ENCODE measurements at places on chromosomes 16 and 17. TPM values are rescaled to one million over a fixed set of nuclear protein-coding genes. Genes with fewer than 3 reads are reported as not detected.

DNA sequence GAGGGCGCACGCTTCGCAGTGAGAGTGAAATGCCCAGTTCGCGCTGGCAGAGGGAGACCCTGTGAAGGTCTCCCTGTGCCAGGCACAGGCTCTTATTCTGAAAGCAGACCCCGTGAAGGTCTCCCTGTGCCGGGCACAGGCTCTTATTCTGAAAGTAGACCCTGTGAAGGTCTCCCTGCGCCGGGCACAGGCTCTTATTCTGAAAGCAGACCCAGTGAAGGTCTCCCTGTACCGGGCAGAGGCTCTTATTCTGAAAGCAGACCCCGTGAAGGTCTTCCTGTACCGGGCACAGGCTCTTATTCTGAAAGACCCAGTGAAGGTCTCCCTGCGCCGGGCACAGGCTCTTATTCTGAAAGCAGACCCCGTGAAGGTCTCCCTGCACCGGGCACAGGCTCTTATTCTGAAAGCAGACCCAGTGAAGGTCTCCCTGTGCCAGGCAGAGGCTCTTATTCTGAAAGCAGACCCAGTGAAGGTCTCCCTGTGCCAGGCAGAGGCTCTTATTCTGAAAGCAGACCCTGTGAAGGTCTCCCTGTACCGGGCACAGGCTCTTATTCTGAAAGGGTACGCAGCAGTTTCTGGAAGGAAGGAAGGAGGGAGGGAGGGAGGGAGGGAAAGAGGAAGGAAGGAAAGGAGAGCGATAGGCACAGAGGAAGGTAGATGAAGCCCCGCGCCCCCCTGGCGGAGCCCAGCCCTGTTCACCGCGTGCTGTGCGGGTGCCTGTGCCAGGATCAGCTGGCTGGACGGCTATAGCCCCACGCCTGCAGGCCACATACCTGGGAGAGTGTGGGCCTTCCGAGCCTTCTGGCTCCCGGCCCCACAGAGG, 55.3 kb downstream of the WDR45B start:
- peak; percentile 66 for DNase-seq
- peaks cover 9% of the 10 kb centered on the region for H3K4me1 ChIP-seq

- DNase-seq, result no peak
- no peaks in the 10 kb centered on the region for H3K27me3 ChIP-seq
- H3K36me3 ChIP-seq, result no peaks in the 10 kb centered on the region
- no peak overlapping the region for H3K27ac ChIP-seq
These were observed 5.1 kb upstream of the CALCOCO2 start for GRCh38 chr17:48825446-48826381.

- no peaks in the 10 kb centered on the region for H3K36me3 ChIP-seq
- H3K27me3 ChIP-seq, result no peaks in the 10 kb centered on the region
- no peak overlapping the region for H3K27ac ChIP-seq
- H3K4me1 ChIP-seq, result no peaks in the 10 kb centered on the region
- DNase-seq, result no peak
- no peak overlapping the region for H3K4me3 ChIP-seq
These were observed 1.8 kb upstream of the C1QTNF8 start for GRCh38 chr16:1097800-1098199.

DNA sequence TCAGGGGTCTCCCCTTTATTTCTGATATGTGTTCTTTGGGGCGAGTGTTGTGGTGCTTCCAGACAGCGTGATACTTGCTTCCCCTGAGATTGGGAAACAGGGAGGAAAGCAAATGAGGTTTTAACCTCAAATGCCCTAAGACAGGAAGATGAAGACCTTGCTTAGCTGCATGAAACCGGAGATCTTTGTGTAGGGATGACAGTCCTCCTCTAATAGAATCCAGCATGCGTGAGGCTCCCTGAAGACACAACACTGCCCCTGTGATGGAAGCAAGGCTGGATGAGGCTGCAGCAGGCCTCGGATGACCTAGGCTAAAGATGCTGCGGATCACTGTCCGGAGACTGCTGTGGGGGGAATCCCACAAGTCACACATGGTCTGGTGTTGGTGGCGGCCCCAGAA, 491.0 kb downstream of the CDH13 start:
- H3K36me3 ChIP-seq, result no peaks in the 10 kb centered on the region
- H3K4me3 ChIP-seq, result no peak overlapping the region
- no peaks in the 10 kb centered on the region for H3K4me1 ChIP-seq
- H3K27me3 ChIP-seq, result no peaks in the 10 kb centered on the region
- no peak for DNase-seq
- H3K27ac ChIP-seq, result no peak overlapping the region

GRCh38 chr16:76197900-76198299, 79.3 kb upstream of the CNTNAP4 start:
- H3K27me3 ChIP-seq, result no peaks in the 10 kb centered on the region
- H3K4me1 ChIP-seq, result no peaks in the 10 kb centered on the region
- H3K4me3 ChIP-seq, result no peak overlapping the region
- no peak overlapping the region for H3K27ac ChIP-seq
- H3K36me3 ChIP-seq, result no peaks in the 10 kb centered on the region

- no peak overlapping the region for H3K27ac ChIP-seq
These were observed 8.1 kb downstream of the LDAF1 start for GRCh38 chr16:21166561-21166961.

DNA sequence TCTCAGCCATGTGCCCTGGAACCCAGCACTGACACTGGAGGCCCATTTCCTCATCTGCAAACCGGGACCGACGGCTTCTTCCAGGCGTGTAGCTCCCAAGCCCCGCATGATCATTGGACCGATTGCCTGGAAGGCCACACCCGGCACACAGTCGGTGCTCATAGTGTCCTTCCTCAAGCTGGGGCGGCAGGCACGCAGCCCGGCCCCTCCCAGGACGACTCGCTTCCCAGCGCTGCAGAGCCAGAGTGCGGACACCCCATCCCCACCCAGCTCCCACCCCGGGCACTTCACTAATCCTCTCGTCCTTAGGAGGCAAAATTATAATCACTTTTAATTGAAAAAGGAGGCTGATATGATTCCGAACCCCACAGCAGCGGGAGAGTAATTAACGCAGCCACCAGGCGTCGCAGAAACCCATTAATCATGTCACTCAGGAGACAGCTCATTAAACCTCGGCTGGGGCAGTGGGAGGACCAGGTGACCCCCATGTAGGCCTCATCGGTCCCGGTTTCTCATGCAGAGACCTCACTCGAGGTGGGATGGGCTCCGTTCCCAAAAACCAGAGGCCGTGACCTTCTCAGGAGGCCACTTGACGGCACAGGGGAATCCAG, 33.1 kb downstream of the ZNF469 start:
- no peaks in the 10 kb centered on the region for H3K36me3 ChIP-seq
- no peak overlapping the region for H3K4me3 ChIP-seq
- no peaks in the 10 kb centered on the region for H3K4me1 ChIP-seq
- H3K27ac ChIP-seq, result no peak overlapping the region
- no peaks in the 10 kb centered on the region for H3K27me3 ChIP-seq

DNA sequence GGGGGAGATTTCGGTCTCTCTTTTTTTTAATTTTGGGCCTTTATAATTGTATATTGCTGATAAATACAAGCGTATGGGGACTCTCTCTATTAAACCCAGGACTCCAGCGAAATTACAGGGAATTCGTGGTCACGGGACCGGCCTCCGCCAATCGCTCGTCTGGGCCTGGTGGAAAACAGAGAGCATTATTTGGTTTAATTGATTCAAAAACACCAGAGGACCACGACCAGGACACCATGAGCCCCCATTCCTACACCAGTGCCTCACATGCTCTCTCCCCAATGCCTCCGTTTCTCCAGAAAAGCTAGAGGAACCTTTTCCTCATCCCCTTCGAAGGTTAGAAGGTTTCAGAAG, at the start of gene HOXB2:
TSS of gene HOXB2 (minus strand) at position 88 of the 354 bp plus-strand sequence. CDS start 198 bp downstream, outside the sequence.
- H3K27ac ChIP-seq, result peak within 1 kb of the TSS; percentile 64
- peak within 1 kb of the TSS; percentile 56 for H3K4me3 ChIP-seq
- no peaks in the 10 kb centered on the region for H3K4me1 ChIP-seq
- no peaks in the 10 kb centered on the region for H3K36me3 ChIP-seq
- no peaks in the 10 kb centered on the region for H3K27me3 ChIP-seq

DNA sequence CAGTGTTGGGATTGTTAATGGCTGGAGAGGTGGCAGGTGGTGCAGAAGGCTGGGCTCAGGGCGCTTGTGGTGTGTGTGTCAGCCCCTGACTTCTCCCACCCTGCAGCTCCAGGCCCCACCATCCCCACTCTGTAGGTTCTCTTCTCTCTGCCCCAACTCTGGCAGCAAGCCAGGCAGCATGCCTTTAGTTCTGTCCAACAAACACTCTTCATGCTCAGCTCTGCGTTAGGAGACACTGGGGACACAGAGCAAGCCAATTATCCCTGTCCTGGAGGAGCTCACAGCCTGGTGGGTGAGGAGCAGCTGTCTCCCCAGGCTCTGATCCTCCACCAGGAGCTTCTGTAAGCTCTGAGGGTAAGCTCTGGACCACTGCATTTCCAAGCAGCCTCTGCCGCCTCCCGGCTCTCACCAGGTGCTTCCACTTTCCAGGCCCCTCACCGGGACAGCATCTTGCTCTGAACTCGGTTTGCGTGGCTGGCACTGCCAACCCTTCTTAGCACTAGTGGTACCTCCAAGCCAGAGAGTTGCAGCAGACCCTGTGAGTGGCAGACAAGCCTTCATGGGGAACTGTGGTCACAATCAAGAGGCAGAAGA, 34.3 kb upstream of the WSCD1 start:
- DNase-seq, result no peak
- no peak overlapping the region for H3K4me3 ChIP-seq
- peaks cover 11% of the 10 kb centered on the region for H3K4me1 ChIP-seq

DNA sequence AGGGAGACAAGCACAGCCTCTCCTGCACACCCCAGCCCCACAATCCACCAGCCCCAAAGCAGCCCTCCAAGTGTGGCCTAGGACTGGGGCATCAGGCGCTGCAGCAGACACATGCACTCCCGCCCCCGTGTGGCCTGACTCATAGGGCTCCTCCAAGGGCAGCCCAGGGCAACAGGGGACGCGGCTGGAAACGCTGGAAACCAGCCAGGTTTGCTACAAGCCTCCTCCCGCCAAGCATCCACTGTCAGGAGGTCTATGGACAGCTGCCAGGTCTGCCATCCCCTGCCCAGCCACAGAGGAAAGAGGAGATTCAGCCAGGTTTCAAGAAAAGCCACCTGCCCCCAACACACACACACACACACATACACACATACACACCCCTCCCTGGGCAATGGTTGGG, 25.8 kb downstream of the SRCIN1 start:
- H3K27ac ChIP-seq, result no peak overlapping the region
- H3K4me3 ChIP-seq, result no peak overlapping the region
- no peaks in the 10 kb centered on the region for H3K27me3 ChIP-seq
- H3K4me1 ChIP-seq, result peaks cover 5% of the 10 kb centered on the region
- no peak for DNase-seq
- no peaks in the 10 kb centered on the region for H3K36me3 ChIP-seq

GRCh38 chr17:67912656-67913055, 83.6 kb downstream of the C17orf58 start:
- no peak for DNase-seq
- no peak overlapping the region for H3K4me3 ChIP-seq

GRCh38 chr17:49759203-49759602, 4.7 kb downstream of the FAM117A start:
- H3K36me3 ChIP-seq, result no peaks in the 10 kb centered on the region
- no peak overlapping the region for H3K4me3 ChIP-seq
- no peaks in the 10 kb centered on the region for H3K27me3 ChIP-seq
- no peaks in the 10 kb centered on the region for H3K4me1 ChIP-seq
- no peak for DNase-seq
- H3K27ac ChIP-seq, result no peak overlapping the region

GRCh38 chr16:9357829-9358228, 266.4 kb downstream of the HAPSTR1 start:
- DNase-seq, result no peak
- H3K27ac ChIP-seq, result no peak overlapping the region
- H3K36me3 ChIP-seq, result no peaks in the 10 kb centered on the region
- no peaks in the 10 kb centered on the region for H3K4me1 ChIP-seq

- no peaks in the 10 kb centered on the region for H3K4me1 ChIP-seq
- H3K36me3 ChIP-seq, result no peaks in the 10 kb centered on the region
- no peak for DNase-seq
- no peak overlapping the region for H3K27ac ChIP-seq
These were observed 844.7 kb upstream of the SOX9 start for GRCh38 chr17:71276079-71276478.

DNA sequence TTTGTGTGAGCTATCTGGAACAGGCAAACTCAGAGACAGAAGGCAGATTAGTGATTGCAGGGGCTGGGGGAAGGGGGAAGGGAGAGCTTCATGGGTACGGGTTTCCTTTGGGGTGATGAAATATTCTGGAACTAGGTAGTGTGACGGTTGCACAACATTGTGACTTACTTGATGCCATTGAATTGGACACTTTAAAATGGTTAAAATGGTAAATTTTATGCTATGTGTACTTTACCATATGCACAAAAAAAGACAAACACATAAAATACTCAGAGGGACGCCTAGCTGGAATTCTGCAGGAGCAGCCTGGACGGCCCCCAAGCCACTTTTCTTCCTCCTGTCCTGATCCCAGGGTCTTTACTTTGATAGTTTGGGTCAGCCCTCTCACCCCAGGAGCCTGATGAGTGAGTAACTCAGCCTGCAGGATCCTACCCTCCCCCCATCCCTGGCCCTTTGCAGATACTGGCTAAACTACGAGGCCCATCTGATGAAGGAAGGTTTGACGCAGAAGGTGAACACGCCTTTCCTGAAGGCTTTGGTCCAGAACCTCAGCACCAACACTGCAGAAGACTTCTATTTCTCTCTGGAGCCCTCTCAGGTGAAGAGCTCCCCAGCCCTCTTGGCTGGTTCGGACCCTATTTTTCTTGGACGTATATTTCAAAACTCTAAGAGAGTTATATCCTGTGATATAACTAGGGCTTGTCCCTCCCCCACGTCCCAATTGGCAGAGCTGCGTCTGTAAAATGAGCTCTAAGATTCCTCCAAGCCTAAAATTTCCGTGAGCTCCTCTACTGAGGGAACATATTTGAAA, 7.8 kb downstream of the ADGRG3 start:
- no peak for DNase-seq
- H3K36me3 ChIP-seq, result no peaks in the 10 kb centered on the region
- peaks cover 22% of the 10 kb centered on the region for H3K4me1 ChIP-seq
- H3K4me3 ChIP-seq, result no peak overlapping the region
- H3K27ac ChIP-seq, result no peak overlapping the region

DNA sequence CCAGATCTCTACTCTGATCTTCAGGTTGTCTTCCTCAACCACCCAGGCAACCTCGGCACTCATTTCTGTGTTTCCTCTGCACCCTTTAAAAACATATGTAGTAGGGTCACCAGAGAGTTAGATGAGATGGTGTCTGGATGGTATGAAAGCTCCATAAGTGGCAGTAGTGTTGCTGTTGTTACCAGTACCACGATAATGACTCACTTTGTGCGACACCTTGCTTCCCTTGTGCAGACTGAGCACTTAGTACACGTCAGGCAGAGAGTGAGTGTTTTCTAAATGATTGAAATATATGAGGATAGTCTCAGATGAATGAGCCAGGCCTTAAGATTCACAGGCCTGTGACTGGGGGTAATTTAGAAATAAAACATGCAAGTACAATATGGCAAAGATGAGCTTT, 188.7 kb downstream of the MAF start:
- H3K4me3 ChIP-seq, result no peak overlapping the region
- no peak for DNase-seq
- no peak overlapping the region for H3K27ac ChIP-seq
- H3K36me3 ChIP-seq, result no peaks in the 10 kb centered on the region
- H3K4me1 ChIP-seq, result no peaks in the 10 kb centered on the region
- H3K27me3 ChIP-seq, result no peaks in the 10 kb centered on the region

Gene TMEM238L
- total RNA-seq, result not detected

Gene SDF2
- 31.8 TPM for total RNA-seq

Gene KIF19
- total RNA-seq, result 0.54 TPM

Gene NPIPA7
- total RNA-seq, result 3.8 TPM

Gene ST3GAL2
- 14.9 TPM for total RNA-seq

Gene TTLL6
- total RNA-seq, result not detected

Gene KCNH4
- total RNA-seq, result 0.11 TPM

Gene PMP22
- total RNA-seq, result 3.0 TPM

Gene HCFC1R1
- 11.7 TPM for total RNA-seq

Gene ABCA3
- 2.6 TPM for total RNA-seq

Gene RAB11FIP4
- total RNA-seq, result 3.5 TPM

Gene FAM171A2
- total RNA-seq, result 0.16 TPM

Gene SLFN12
- 2.0 TPM for total RNA-seq

Gene DOC2B
- 0.40 TPM for total RNA-seq

Gene SAMD14
- total RNA-seq, result not detected

All from right lobe of liver (tissue), 6 donors.